Activated CD4-positive, CD25-positive, alpha-beta regulatory T cell treated with anti-CD3 and anti-CD28 coated beads, Interleukin-2, amount 50 U/mL, for 16 hours (primary cell): ENCODE measurements at places on chromosomes 6 and 20.

DNA sequence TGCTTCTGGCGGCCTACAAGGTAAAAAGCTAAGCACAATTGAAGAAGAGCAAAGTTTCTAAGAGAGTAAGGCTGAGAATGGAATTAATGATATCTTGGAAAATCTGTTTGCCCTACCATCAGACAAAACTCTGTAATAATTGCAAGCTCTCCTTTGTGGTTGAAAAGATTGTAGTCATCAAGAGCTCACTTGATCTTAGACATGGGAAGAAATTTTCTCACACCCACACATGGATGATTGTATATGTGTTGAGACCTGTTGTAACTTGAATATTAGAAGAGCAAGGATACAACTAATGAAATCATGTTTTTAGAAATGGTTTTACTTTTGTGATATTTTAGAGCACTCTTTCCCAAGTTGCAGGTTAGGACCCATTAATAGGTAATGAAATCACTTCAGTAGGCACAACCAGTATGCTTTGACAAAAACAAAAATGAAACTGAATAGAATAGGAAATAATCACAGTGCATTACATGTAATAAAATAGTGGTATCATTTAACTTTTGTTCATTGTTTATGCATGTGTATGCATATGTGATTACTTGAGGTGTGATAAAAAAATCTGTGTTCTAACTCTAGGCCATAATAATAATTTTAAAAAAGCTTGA, 14.0 kb downstream of the DCBLD1 start:
- no peak for DNase-seq

GRCh38 chr6:9634776-9635175, 780.1 kb downstream of the TFAP2A start:
- DNase-seq, result no peak

DNA sequence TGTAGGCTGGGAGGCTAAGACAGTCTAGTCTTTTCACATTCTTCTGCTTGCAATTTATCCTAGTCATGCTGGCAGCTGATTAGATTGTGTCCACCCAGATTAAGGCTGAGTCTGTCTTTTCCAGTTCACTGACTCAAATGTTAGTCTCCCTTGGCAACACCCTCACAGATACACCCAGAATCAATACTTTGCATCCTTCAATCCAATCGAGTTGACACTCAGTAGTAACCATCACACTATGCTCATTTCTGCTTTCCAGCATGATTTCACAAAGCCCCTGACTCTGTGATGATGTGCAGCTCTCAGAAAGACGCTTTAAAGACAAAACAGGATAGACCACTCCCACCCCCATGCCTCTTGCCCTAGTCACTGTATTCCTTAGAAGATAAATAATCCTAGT, 693.0 kb downstream of the HTR1B start:
- no peak for DNase-seq

GRCh38 chr6:5153186-5153585, 68.0 kb downstream of the PPP1R3G start:
- DNase-seq, result no peak

DNA sequence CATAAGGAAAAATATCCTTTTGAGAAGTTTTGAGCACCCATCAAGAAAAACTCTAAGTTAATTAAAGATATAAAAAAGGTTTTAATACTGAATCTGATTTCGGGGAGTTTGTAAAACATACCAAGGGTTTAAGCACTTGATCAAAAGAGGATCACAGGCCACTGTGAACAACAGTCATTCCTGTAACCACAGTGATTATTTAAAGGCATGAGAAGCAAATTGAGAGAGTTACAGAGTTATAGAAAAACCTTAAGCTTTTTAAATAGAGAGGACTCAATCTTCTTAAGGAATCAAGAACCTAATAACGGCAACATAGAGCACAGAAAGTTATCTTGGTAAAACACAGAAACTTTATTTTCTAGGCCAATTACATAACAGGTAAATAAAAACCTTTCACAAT, 831.6 kb downstream of the C6orf118 start:
- DNase-seq, result no peak
